ENCODE measurements at places on chromosomes 2 and 18. TPM values are rescaled to one million over a fixed set of nuclear protein-coding genes. Genes with fewer than 3 reads are reported as not detected.

OSBPL6 gene
- 0.52 TPM for total RNA-seq

IL1RL1 gene
- total RNA-seq, result 0.17 TPM

RTKN gene
- total RNA-seq, result 18.1 TPM

MAP3K19 gene
- total RNA-seq, result not detected

C2orf78 gene
- total RNA-seq, result not detected

AOX1 gene
- total RNA-seq, result 19.4 TPM

TXNDC2 gene
- 0.16 TPM for total RNA-seq

NR4A2 gene
- 0.32 TPM for total RNA-seq

IL37 gene
- total RNA-seq, result not detected

CNTNAP5 gene
- not detected for total RNA-seq

FRZB gene
- 0.17 TPM for total RNA-seq

IL1A gene
- total RNA-seq, result 0.09 TPM

STARD6 gene
- total RNA-seq, result 0.17 TPM

DPY30 gene
- total RNA-seq, result 68.9 TPM

SPDYA gene
- 1.3 TPM for total RNA-seq

KRTCAP3 gene
- total RNA-seq, result 0.26 TPM

SERPINB7 gene
- total RNA-seq, result not detected

PARD3B gene
- 17.0 TPM for total RNA-seq

NPC1 gene
- 23.7 TPM for total RNA-seq

DCAF17 gene
- total RNA-seq, result 18.3 TPM

TSPYL6 gene
- not detected for total RNA-seq

HAAO gene
- total RNA-seq, result 12.2 TPM

FEV gene
- total RNA-seq, result not detected

DNAJC5G gene
- not detected for total RNA-seq

DNAH6 gene
- 0.17 TPM for total RNA-seq

LYPD6 gene
- not detected for total RNA-seq

IRS1 gene
- total RNA-seq, result 11.7 TPM

IL36RN gene
- total RNA-seq, result not detected

DAW1 gene
- total RNA-seq, result 0.16 TPM

NEB gene
- total RNA-seq, result under 0.01 TPM

EPG5 gene
- 21.8 TPM for total RNA-seq

UPP2 gene
- total RNA-seq, result not detected

GKN1 gene
- not detected for total RNA-seq

PSMA8 gene
- not detected for total RNA-seq

FBXO48 gene
- 0.32 TPM for total RNA-seq

LYG2 gene
- total RNA-seq, result not detected

FZD7 gene
- total RNA-seq, result 71.2 TPM

SPATA3 gene
- total RNA-seq, result not detected

PRKAG3 gene
- not detected for total RNA-seq

Data from bronchial smooth muscle cell (primary cell).